CD4-positive, alpha-beta T cell treated with Interleukin-17A for 1 hour (primary cell): ENCODE measurements at places on chromosomes 3 and 15.

GRCh38 chr3:169295126-169295525, 368.4 kb downstream of the MECOM start:
- no peak for DNase-seq

- DNase-seq = no peak
Measured at GRCh38 chr15:40472171-40472727, 1.5 kb downstream of the CHST14 start.

- DNase-seq = no peak
Measured at GRCh38 chr3:184241447-184242296, 7.1 kb downstream of the ALG3 start.

DNA sequence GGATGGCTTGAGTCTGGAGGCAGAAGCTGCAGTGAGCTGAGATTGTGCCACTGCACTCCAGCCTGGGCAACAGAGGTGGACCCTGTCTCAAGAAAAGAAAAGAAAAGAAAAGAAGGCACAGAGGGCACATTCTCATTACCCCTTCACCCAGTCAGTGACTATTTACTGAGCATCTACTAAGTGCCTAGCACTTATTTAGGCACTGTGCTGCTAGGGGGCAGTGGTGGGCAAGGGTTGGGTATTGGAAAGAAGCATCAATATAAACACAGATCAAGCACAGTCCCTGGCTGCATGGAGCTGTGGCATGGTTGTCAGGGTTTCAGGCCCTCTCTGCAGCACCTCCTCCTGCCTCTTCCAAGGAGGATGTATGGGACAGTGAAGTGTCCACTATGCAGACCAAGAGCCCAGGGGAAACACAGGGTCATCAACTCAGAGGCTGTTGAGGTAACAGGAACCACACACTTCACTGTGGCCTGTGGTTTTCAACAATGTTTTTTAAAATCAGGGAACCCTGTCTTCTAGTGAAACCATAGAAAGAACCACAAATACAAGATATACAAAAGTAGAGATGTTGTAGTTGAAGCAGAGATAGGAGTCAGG, 138.5 kb downstream of the RAB11A start:
- no peak for DNase-seq

- DNase-seq = no peak
Measured at GRCh38 chr3:25023876-25024275, 404.2 kb upstream of the RARB start.

DNA sequence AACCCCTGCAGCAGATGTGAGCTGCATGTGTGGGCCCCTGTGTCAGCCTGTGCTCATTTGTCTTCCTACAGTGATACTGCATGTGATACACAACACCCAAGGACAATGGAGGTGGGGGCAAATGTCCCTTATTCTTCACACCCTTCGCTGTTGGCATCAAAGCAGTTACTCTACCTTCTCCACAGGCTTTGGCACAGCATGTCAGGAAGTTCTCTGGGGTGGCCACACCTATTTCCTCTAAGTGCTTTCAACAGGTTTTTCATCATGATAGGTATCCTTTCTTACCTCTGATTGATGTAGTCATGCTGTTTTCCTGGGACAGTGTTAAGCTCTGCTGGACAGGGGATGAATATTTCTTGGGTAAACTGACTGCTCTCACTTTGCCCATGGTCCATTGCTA, 29.5 kb downstream of the ZNF662 start:
- peak; percentile 19 for DNase-seq

DNA sequence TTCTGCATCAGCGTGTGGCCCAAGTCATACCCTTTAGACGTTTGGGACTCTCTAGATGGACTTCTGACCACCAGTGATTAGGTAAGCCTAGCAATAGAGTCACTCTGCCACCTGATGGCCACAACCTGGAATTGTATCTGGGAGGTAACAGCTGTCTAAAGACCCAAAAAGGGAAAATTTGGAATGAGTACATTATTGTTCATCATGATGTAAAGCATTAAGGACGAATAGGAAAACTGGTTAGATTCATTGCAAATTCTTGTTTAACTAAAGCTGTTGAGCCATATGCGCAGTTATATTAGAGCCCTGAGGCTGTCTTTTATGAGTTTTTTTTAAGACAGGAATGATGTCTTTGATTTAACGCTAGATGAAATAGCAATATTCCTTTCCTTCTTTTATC, 63.6 kb downstream of the FAM81A start:
- peak; percentile 23 for DNase-seq

DNA sequence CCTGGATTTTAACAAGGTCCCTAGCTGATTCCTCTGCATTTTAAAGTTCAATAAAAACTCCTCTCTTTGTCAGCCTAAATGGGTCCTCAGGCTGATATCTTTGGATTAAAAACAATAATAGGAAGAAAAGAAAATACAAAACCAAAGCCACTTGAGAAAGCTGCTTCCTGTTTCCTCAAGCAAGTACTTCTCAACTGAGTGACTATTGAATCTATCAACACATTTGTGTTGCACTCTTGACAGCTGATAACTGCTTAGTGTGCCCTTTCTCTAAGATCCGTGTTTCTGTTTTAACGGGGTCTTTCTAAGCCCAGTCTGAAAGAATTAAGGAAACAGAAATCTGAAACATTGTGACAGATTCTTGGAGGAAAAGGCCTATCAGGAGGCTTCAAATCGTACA, 410.7 kb downstream of the GRM7 start:
- DNase-seq = no peak

DNA sequence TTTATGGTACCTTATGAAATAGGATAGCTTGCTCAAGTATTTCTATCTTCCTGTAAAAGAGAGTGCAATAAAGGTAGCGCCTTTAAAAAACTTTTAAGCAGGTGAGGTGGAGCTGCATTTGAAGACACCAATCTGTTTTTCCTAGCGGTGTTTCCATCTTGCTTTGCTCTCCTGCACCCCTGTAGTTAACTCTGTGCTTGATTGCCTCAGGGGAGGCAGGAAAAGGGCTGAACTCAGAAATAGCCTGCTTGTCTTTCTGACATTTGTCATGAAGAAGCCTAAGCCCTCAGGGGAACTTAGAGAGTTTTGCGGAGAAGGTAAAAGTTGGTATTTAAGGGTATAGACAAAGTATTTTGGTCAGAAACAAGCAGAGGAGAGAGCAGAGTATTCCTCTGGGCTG, 63.0 kb upstream of the TPRG1 start:
- no peak for DNase-seq
